Suprapubic skin (tissue), 4 donors: ENCODE measurements at places on chromosomes 12 and 14. TPM values are rescaled to one million over a fixed set of nuclear protein-coding genes. Genes with fewer than 3 reads are reported as not detected.

- no peak for DNase-seq
- H3K36me3 ChIP-seq, result no peaks in the 10 kb centered on the region
Measured at GRCh38 chr12:52686756-52687487, 6.7 kb upstream of the KRT1 start.

GRCh38 chr12:65965358-65965757, 141.1 kb downstream of the HMGA2 start:
- H3K4me1 ChIP-seq, result no peaks in the 10 kb centered on the region
- no peaks in the 10 kb centered on the region for H3K36me3 ChIP-seq
- H3K27ac ChIP-seq, result no peak overlapping the region

GRCh38 chr12:113092607-113093408, 36.3 kb downstream of the DTX1 start:
- peak overlapping the region; percentile 13 for H3K4me3 ChIP-seq
- peak; percentile 68 for DNase-seq
- H3K27me3 ChIP-seq, result peaks cover 28% of the 10 kb centered on the region
- H3K27ac ChIP-seq, result no peak overlapping the region
- peaks cover 13% of the 10 kb centered on the region for H3K4me1 ChIP-seq
- H3K36me3 ChIP-seq, result no peaks in the 10 kb centered on the region

DNA sequence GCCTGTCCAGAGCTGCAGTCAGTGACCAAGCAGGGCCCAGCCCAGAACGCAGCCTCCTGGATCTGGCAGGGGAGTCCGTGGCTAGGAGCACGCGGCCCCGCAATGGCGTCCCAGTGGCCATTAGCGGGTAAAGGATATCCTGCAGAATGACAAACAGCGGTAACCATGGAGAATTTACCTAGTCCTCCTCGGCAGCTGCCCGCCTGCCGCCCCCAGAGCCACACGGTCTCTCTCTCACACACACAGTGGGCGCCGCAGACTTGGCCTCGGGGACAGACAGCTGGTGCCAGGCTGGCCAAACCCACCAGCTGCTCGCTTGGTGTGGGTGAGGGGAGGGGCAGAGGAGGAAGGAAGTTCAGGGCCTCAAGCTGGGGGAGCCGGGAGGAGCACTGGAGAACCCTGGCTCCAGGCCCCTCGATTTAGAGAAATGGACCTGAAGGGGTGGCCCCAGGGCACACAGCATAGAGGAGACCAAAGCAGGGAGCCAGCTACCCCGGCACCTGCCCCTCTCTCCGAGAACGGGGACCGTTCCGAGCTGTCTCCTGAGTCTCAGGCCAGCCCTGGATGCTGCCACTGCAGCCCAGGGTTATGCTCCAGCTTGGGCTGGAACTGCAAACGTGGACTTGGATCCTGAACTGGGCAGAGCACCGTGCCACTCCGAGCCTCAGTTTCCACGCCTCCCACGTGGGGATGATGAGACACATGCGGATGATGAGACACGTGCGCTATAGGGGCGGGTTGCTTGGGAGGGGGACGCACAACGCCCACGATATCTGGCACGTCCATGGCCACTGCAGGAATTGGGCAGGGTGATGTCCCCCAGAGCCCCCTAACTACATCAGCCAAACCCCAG, 3.4 kb downstream of the CDK2AP1 start:
- peaks cover 32% of the 10 kb centered on the region for H3K36me3 ChIP-seq
- no peak for DNase-seq
- H3K27me3 ChIP-seq, result no peaks in the 10 kb centered on the region
- peaks cover 44% of the 10 kb centered on the region for H3K4me1 ChIP-seq
- H3K27ac ChIP-seq, result peak overlapping the region; percentile 64

DNA sequence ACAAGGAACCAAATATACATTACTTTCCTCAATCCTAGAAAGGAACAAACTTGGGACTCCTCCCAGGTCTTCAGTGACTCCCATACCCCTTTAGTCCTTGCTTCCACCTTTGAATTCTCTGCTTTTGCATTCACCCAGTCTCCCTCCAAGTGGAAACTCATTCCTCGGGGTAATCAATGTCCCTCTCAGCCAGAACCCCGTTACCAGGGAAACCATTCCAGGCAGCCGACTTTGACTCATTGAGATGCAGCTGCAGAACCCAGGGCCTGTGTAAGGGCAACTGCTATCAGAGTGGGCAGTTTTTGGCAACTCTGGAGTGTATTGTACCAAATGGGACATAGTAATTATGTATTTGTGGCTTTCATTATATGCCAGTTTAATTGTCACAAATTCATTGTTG, 186.2 kb downstream of the NRXN3 start:
- H3K4me1 ChIP-seq, result no peaks in the 10 kb centered on the region
- no peak overlapping the region for H3K27ac ChIP-seq
- H3K27me3 ChIP-seq, result no peaks in the 10 kb centered on the region
- no peak overlapping the region for H3K4me3 ChIP-seq
- H3K36me3 ChIP-seq, result no peaks in the 10 kb centered on the region

DNA sequence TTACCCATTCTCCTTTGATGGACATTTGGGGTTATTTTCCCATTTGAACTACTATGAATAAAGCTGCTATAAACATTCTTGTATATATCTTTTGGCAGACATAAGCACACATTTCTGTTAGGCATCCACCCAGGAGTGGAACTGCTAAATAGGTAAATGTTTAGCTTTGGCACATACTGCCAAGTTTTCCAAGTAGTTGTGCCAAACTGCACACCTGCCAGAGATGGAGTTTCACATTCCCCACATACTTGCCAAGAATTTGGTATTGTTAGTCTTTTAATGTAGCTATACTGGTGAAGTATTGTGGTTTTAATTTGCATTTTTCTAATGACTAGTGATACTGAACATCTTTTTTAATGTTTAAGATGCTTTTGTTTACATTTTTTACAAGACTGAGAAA, 201.0 kb downstream of the GXYLT1 start:
- DNase-seq, result no peak
- H3K27me3 ChIP-seq, result peaks cover 4% of the 10 kb centered on the region
- H3K4me1 ChIP-seq, result no peaks in the 10 kb centered on the region
- H3K4me3 ChIP-seq, result no peak overlapping the region
- H3K27ac ChIP-seq, result no peak overlapping the region

DNA sequence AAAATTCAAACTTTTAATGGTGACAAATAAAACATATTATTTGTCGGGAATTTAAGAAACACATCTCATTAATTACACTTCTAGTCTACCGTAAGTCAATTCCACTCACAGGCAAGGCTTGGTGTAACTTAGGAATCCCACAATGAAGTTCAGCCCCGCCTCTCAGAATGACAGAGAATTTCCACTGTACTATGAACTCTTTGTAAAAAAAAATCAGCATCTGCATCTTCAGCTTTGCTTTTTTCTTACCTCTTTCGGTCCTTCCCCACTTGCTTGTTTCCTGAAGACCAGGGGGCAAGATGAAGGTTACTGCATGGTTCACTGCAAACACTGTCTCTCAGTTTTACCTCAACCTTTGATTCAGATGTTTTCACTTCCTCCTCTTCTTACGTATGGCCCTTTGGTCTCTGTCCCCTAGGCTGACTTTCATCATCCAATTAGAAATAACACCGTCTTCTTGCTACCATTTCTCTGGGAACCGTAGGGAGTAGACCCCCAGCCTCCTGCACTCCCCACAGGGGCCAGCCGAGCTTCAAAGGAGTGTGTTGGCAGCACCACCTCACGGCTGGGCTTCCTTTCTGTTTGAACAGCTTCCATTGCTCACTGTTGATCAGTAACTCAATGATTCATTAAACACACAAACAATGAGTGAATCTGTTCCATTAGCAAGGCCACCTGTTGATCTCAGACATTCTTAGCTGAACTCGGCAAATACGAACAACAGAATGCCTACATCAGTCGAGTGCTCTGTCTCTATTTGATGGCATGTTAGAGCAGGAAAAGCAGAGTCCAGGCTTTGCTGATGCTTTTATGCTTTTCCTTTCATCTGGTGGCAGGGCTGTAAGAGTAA, 343.0 kb downstream of the BMP4 start:
- no peaks in the 10 kb centered on the region for H3K36me3 ChIP-seq
- peaks cover 4% of the 10 kb centered on the region for H3K4me1 ChIP-seq
- DNase-seq, result no peak
- H3K27ac ChIP-seq, result no peak overlapping the region
- H3K4me3 ChIP-seq, result no peak overlapping the region

BHLHE41 gene
- total RNA-seq, result 7.2 TPM
